Activated T-helper 2 cell treated with anti-CD3 and anti-CD28 coated beads, Interferon-gamma antibody, Interleukin-2, Interleukin-4, amounts not matched to agents 10 μg/mL and 5 μg/mL and 100 μg/mL, durations not matched to agents 14 hours and 24 hours and 36 hours (primary cell): ENCODE measurements at places on chromosomes 3 and 15. TPM values are rescaled to one million over a fixed set of nuclear protein-coding genes. Genes with fewer than 3 reads are reported as not detected.

The HOMER2 gene
- total RNA-seq, result 66.1 and 73.3 TPM in 2 replicates

DNA sequence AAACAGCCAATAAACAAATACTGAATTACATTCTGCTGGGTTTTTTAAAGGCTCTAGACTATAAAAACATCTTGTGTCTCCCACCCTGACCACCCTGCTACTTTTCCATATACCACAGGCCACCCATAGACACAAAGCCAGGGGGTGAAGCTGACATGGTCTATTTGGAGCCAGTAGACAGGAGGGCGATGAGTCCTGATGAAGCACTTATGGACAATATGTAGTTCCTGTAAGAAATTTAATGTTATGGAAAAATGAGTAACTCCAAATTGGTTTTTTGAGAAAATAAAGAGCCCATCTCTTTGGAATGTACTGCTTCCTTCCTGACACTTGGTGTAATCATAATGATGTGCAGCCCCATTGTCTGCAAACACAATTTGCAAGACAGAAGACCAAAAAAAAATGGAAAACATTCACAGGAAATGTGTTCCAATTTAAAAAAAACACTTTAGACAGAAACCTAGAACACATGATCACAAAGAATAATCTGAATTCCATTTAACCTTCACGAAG, 11.8 kb downstream of the SSR3 start:
- peaks cover 15% of the 10 kb centered on the region for H3K4me1 ChIP-seq
- no peaks in the 10 kb centered on the region for H3K27me3 ChIP-seq
- H3K36me3 ChIP-seq, result peaks cover 76% of the 10 kb centered on the region
- DNase-seq, result no peak

GRCh38 chr3:58696093-58696492, 29.5 kb upstream of the FAM3D start:
- H3K36me3 ChIP-seq, result no peaks in the 10 kb centered on the region
- no peak overlapping the region for H3K27ac ChIP-seq
- H3K4me3 ChIP-seq, result no peak overlapping the region
- H3K27me3 ChIP-seq, result peaks cover 5% of the 10 kb centered on the region
- no peak for DNase-seq

The TF gene
- total RNA-seq, result 0.11 and 0.25 TPM in 2 replicates

The MUSTN1 gene
- total RNA-seq, result 1.9 and 2.6 TPM in 2 replicates

The TRIM71 gene
- total RNA-seq, result 0.05 and 0.07 TPM in 2 replicates

The SLC27A2 gene
- 99.5 TPM in 2 replicates for total RNA-seq

The CNBP gene
- 351 TPM in 2 replicates for total RNA-seq

GRCh38 chr3:48756640-48757039, 39.6 kb upstream of the IP6K2 start:
- H3K27ac ChIP-seq, result peak overlapping the region; percentile 66
- H3K27me3 ChIP-seq, result no peaks in the 10 kb centered on the region
- H3K36me3 ChIP-seq, result peaks cover 16% of the 10 kb centered on the region
- no peak overlapping the region for H3K4me3 ChIP-seq

The CPNE9 gene
- 0.50 TPM in 1 of 2 replicates, not detected in the other for total RNA-seq

- H3K36me3 ChIP-seq, result peaks cover 37% of the 10 kb centered on the region
- no peak overlapping the region for H3K27ac ChIP-seq
- no peak for DNase-seq
- no peaks in the 10 kb centered on the region for H3K4me1 ChIP-seq
- H3K4me3 ChIP-seq, result no peak overlapping the region
- H3K27me3 ChIP-seq, result no peaks in the 10 kb centered on the region
Measured at GRCh38 chr3:49966233-49966942, 26.4 kb downstream of the RBM6 start.

DNA sequence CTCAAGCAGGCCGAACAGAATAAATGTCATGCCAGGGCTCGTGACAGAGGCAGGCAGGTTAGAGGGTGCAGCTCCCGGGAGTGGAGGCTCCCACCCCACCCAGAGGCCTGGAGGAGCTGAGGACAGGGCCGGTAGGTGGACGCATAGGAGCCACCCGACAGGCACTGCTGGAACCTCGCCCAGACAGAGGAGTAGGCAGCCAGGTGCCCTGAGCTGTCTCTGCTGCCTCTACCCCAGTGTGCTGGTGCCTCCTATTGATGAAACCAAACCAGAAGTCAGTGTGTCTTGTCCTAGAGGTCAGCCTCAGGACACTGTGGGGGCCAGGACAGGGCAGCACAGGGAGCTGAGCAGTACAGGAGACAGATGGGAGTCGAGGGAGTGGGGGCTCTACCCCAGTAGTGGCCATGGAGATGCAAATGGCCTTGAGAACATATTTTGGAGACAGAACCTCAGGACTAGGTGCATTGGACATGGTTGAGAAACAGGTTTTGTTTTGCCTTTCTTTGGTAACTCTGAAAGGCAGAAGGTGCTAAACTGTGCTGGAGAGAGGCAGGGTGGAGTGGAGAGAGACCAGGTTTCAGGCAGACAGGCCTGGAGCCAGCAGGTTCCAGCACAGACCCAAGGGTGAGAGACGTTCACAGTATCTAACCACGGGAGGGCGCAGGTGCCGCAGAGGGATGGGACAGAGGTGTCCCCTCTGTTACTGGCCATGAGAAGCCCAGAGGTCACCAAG, 15.4 kb upstream of the KLF15 start:
- no peaks in the 10 kb centered on the region for H3K36me3 ChIP-seq
- H3K27me3 ChIP-seq, result no peaks in the 10 kb centered on the region
- no peak overlapping the region for H3K4me3 ChIP-seq
- H3K4me1 ChIP-seq, result no peaks in the 10 kb centered on the region
- H3K27ac ChIP-seq, result no peak overlapping the region

The LHFPL4 gene
- not detected in 2 replicates for total RNA-seq

DNA sequence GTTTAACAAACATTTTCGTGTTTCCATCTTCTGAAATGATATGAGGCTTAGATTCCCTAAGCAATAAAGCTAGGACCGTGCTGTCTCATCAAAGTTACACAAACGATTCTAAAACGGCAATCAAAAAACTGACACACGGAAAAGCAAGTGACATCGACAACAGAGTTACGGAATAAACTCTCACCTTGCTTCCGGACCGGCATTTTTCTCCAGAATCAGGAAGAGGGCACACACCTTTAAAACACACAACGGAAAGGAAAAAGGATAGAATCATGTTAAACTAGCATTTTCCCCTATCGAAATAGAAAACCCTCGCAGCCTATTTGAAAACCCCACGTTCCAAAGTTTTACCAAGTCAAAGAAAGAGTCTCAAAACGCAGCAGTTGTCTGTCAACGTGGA, 1.4 kb downstream of the DLG1 start:
- peaks cover 34% of the 10 kb centered on the region for H3K4me1 ChIP-seq
- H3K27me3 ChIP-seq, result peaks cover 17% of the 10 kb centered on the region
- no peak for DNase-seq
- H3K36me3 ChIP-seq, result peaks cover 30% of the 10 kb centered on the region
- H3K4me3 ChIP-seq, result peak overlapping the region; percentile 91

DNA sequence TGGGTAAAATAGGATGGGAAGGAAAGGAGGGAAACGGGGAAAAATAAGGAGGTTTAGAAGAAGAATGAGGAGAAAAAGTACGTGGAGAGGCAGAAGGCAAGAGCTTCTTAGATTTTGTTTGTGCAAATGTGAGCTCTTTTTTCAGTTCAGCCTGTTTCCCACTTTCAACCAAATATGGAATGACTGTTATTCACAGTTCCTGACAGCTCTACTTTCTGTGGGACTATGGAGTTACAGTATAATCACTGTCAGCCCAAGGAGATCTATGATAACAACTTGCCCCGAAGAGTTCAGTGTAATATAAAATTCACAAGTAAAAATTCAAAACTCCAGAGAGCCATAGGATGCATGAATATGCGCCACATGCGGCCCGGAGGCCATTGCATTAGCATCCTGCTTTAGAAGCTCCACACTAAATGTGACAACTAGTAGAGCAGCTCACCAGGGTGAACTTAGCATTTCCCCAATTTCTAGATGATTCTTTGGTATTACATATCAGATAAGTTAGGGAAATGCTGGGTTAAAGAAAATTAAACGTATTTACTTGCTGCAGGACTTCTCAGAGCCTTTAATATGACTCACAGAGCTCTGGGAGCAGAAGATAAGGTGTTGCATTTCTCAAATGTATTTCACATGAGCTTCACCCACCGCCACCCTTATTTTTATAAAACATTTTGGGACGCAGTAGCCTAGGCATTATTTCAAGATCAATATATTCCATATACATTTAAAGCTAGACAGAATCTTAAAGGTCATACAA, 234.6 kb downstream of the EBLN2 start:
- H3K27me3 ChIP-seq, result no peaks in the 10 kb centered on the region
- DNase-seq, result no peak
- H3K36me3 ChIP-seq, result no peaks in the 10 kb centered on the region
- no peak overlapping the region for H3K4me3 ChIP-seq

DNA sequence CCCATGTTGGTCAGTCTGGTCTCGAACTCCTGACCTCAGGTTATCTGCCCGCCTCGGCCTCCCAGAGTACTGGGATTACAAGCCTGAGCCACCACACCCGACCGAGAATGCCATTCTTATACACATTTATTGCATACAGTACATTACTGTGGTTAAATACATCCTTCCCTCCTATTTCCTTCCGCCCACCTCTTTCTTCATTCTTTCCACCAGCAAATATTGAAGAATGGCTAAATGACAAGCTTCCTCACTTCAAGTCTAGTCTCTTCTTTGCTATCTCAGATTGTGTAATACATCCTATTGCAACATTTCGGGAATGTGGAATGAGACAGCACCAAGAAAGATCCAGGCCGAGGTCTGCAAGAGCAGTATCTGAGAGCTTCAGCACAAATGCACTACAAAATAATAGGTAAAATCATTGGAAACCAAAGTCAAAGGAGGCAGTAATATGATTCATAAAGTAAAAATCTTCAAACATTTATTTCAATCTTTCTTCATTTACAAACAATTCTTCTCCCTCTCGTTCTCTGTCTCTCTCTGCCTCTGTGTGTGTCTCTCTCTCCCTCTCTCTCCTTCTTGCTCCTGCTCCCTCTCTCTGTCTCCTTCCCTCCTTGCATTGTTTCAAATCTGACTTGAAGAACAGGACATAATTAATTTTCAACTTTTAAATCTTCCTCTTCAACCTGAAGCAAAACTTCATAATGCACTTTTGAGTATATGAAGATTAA, 94.7 kb upstream of the TGFBR2 start:
- no peak overlapping the region for H3K4me3 ChIP-seq
- DNase-seq, result no peak
- no peaks in the 10 kb centered on the region for H3K36me3 ChIP-seq
- no peak overlapping the region for H3K27ac ChIP-seq
- H3K27me3 ChIP-seq, result no peaks in the 10 kb centered on the region

The ECE2 gene
- not detected in 2 replicates for total RNA-seq

The MST1R gene
- total RNA-seq, result 1.2 and 1.3 TPM in 2 replicates

The SNTN gene
- total RNA-seq, result not detected in 2 replicates

GRCh38 chr3:59510576-59510975, 460.8 kb upstream of the CFAP20DC start:
- no peak overlapping the region for H3K4me3 ChIP-seq
- H3K27me3 ChIP-seq, result peaks cover 11% of the 10 kb centered on the region
- H3K36me3 ChIP-seq, result no peaks in the 10 kb centered on the region
- peaks cover 10% of the 10 kb centered on the region for H3K4me1 ChIP-seq

GRCh38 chr3:65153850-65154512, 466.2 kb upstream of the ADAMTS9 start:
- H3K27me3 ChIP-seq, result no peaks in the 10 kb centered on the region
- H3K36me3 ChIP-seq, result no peaks in the 10 kb centered on the region
- no peak for DNase-seq
- H3K4me1 ChIP-seq, result no peaks in the 10 kb centered on the region

DNA sequence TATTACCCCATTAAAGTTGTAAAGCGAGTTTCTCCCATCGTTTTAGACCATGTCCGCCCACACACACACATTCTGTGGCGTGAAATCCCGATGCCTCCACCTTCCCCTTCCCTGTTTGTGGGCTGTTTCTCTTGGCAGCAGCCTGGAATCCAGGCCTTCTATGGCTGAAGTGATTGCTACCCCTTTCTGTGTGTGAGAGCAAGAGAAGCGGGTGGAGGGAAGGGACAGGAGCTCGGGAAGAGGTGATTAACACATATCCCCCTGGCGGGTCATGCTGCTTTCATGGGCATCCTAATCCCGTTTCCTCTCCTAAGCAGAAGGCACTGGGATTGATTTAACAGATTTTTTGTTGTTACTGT, 283.8 kb upstream of the RGMA start:
- H3K4me1 ChIP-seq, result no peaks in the 10 kb centered on the region
- no peak overlapping the region for H3K27ac ChIP-seq
- no peak for DNase-seq
- no peaks in the 10 kb centered on the region for H3K27me3 ChIP-seq
- H3K4me3 ChIP-seq, result no peak overlapping the region

DNA sequence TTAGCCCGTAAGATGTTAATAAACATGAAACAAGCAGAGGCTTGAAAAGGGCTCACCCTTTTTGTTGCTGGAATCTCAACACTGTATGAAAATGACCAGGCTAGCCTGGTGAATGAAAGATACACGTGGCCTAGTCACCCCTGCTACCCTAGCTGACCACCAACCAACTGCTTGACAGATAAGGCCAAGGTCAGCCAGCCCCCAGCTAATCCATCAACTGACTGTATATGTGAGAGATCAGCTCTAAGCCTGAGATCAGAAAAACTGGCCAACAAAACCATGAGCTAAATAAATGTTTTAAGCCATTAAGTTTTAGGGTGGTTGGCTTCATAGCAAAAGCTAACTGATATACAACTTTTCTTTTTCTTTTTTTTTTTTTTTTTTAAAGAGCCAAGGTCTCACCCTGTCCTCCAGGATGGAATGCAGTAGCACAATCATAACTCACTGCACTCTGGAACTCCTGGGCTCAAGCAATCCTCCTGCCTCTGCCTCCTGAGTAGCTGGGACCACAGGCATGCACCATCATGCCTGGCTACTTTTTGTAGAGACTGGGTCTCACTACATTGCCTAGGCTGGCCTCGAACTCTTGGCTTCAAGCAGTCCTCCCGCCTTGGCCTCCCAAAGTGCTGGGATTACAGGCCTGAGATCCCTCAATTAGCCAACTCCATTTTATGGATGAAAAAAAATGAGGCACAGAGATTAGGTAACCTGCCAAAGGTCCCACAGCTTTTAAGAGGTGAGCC, 34.6 kb downstream of the SH3BP5 start:
- no peak overlapping the region for H3K27ac ChIP-seq

GRCh38 chr15:98914626-98915025, 93.0 kb downstream of the PGPEP1L start:
- H3K36me3 ChIP-seq, result peaks cover 51% of the 10 kb centered on the region
- H3K27ac ChIP-seq, result no peak overlapping the region
- H3K4me3 ChIP-seq, result no peak overlapping the region
- DNase-seq, result no peak
- peaks cover 14% of the 10 kb centered on the region for H3K4me1 ChIP-seq
- no peaks in the 10 kb centered on the region for H3K27me3 ChIP-seq

- H3K27ac ChIP-seq, result no peak overlapping the region
- no peaks in the 10 kb centered on the region for H3K36me3 ChIP-seq
- peaks cover 27% of the 10 kb centered on the region for H3K27me3 ChIP-seq
- H3K4me3 ChIP-seq, result no peak overlapping the region
- no peaks in the 10 kb centered on the region for H3K4me1 ChIP-seq
Measured at GRCh38 chr3:68963891-68964290, 31.5 kb upstream of the TAFA4 start.

GRCh38 chr3:112199622-112200316, 66.7 kb upstream of the GCSAM start:
- H3K36me3 ChIP-seq, result no peaks in the 10 kb centered on the region
- no peak overlapping the region for H3K27ac ChIP-seq
- H3K4me1 ChIP-seq, result no peaks in the 10 kb centered on the region

The SLC51B gene
- total RNA-seq, result not detected in 2 replicates

- no peaks in the 10 kb centered on the region for H3K4me1 ChIP-seq
- H3K4me3 ChIP-seq, result no peak overlapping the region
- no peak overlapping the region for H3K27ac ChIP-seq
- DNase-seq, result no peak
Measured at GRCh38 chr3:52398670-52399081, 46.2 kb downstream of the SEMA3G start.

The STX19 gene
- not detected in 2 replicates for total RNA-seq

GRCh38 chr3:128215290-128215689, 62.0 kb downstream of the EEFSEC start:
- peaks cover 8% of the 10 kb centered on the region for H3K36me3 ChIP-seq
- H3K27ac ChIP-seq, result no peak overlapping the region
- H3K4me1 ChIP-seq, result peaks cover 7% of the 10 kb centered on the region
- DNase-seq, result no peak
- H3K4me3 ChIP-seq, result no peak overlapping the region
- no peaks in the 10 kb centered on the region for H3K27me3 ChIP-seq

The GABRG3 gene
- total RNA-seq, result not detected in 2 replicates
